ENCODE measurements at places on chromosomes 12 and 14. TPM values are rescaled to one million over a fixed set of nuclear protein-coding genes. Genes with fewer than 3 reads are reported as not detected.

BHLHE41 gene
- polyA plus RNA-seq: 0.03 TPM

ZNF891 gene
- polyA plus RNA-seq: 1.3 TPM

NFATC4 gene
- polyA plus RNA-seq: 0.24 TPM

KRT86 gene
- polyA plus RNA-seq: not detected

PPM1H gene
- polyA plus RNA-seq: 16.9 TPM

All from HepG2 (cell line).